Uterus (tissue), 4 donors: ENCODE measurements at places on chromosomes 6 and 20. TPM values are rescaled to one million over a fixed set of nuclear protein-coding genes. Genes with fewer than 3 reads are reported as not detected.

DNA sequence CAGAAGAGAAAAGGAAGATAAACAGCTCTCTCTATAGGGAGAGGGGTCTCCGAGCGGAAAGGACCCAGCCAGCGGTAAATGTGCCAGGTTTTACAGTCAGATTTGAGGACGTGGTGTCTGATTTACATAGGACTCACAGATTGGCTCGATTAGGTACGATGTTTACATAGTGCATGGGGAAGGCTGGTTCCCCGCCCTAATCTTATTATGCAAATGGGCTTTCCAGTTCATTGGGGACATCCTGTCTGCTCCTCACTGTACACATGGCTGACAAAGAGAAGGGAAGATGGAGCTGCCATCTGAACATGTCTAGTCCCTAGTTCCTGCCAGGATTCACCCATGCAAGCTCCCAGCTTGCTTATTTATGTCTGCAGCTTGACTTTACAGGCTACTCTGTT is 119.9 kb downstream of the RNF144B start:
- DNase-seq: no peak

DNA sequence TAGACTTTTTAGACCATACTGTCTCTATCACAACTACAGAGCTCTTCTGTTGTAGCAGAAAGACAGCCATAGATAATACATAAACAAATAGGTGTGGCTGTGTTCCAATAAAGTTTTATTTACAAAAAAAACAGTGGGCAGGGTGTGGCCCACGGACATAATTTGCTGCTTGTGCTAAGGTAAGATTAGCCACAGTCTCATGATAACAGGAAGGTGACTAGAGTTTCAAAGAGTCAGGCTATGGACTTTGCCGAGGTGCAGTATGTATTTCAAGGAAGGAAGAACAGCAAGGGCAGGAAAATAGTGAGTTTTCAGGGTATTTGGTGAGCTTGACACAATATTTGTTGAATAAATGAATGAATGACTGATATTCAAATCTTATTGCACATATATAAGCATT is 20.2 kb downstream of the SOBP start:
- DNase-seq: no peak

DNA sequence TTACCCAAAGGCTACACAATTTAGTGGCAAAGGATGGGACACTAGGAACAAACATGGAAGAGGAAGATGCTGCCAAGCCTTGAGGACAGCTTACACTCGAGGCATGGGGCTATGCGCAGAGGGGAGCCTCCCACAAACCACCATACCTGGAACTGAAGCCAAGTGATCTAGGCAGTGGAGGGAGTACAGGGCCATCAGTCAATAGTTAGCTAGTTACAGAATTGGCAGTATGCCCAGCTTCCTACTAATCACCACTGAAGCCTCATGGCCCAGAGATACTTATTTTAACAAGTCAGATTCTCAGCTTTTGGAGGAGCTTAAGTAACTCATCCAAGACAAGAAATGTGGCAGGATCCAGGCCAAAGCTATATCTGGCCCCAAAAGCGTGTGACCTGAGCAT is 226.6 kb upstream of the MOCS1 start:
- DNase-seq: no peak

- no peak for DNase-seq
Observed at GRCh38 chr6:122571888-122572287, 38.3 kb upstream of the PKIB start.

DNA sequence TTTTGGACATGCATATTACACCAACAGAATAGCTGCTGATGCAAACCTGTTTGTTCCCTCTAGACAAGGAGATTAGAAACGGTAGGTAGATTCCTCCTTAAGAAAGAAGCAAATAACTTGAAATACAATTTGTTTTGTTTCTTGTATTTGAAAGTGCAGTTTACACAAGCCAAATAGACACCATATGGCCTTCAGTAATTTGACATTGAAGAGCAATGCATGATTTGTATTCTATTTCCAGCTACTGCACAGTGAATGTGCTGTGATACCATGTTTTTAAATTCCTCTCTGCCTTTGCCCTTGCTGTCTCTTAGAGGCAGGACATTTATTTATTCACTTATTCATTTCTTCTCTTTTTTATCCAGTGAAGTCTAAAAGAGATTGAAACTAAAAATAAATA is 31.9 kb upstream of the ANKEF1 start:
- no peak for DNase-seq

GRCh38 chr6:21335591-21335990 is 258.0 kb upstream of the SOX4 start:
- DNase-seq: no peak

GRCh38 chr6:64225503-64225902 is 589.9 kb downstream of the PHF3 start:
- DNase-seq: no peak

- DNase-seq: no peak
Observed at GRCh38 chr6:136720045-136720770, 72.1 kb downstream of the MAP3K5 start.

Gene HLA-DPA1
- total RNA-seq: 48.0 TPM

Gene OR5V1
- not detected for total RNA-seq

Gene OPRM1
- 0.14 TPM for total RNA-seq

Gene NTSR1
- total RNA-seq: not detected

Gene DDO
- total RNA-seq: not detected

Gene APOBEC2
- total RNA-seq: not detected

Gene LST1
- not detected for total RNA-seq

Gene SIRPD
- total RNA-seq: not detected

Gene PRPH2
- total RNA-seq: not detected

Gene ANKRD6
- total RNA-seq: 22.9 TPM

Gene SSTR4
- not detected for total RNA-seq

Gene SUN5
- not detected for total RNA-seq

Gene VGLL2
- total RNA-seq: not detected

Gene TNF
- total RNA-seq: 1.3 TPM

Gene PGC
- total RNA-seq: 0.91 TPM

Gene LHFPL5
- not detected for total RNA-seq

Gene SNAP91
- total RNA-seq: 1.8 TPM

Gene ZBTB2
- total RNA-seq: 4.1 TPM
